DMS 273 treated with DMSO at 0.1 percent for 48 hours (cell line): ENCODE measurements at places on chromosomes 16 and 17.

DNA sequence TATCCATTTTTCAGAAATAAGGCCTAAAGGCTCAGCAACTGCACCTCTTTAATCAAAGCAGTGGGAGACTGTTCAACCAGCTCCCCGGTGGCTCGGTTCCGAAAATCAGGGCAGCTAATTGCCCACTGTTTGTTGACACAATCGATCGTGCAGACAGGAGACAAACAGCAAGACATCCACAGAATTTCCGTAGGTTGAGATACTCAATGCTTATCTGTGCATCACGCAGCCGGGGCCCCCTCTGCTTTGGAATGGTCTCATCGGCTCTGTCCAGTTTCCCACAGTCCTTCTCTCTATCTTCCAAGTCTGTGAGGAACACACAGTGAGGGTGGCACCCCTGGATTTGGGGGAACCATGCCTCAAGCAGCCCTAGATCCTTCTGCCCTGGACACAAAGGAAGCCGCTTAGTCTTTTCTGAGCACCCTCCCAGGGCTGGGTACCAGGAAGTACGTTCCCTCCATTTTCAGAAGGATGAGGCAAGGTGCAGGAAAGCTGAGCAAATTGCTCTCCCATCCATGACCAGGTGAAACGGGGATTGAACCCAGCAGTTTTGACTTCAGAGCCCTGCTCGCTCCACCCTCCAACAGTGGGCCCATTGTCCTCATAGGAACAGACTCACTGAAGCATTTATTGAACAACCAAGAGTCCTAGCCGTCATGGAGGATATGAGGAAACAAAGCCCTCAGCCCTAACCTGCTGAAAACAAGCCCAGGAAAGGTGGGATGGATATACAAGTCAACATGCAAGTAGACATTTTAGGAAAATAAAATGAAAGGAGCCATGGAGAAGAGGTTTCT lies 70.7 kb downstream of the C16orf95 start:
- DNase-seq: no peak

GRCh38 chr16:67506468-67506867 lies 22.2 kb upstream of the RIPOR1 start:
- DNase-seq: no peak

DNA sequence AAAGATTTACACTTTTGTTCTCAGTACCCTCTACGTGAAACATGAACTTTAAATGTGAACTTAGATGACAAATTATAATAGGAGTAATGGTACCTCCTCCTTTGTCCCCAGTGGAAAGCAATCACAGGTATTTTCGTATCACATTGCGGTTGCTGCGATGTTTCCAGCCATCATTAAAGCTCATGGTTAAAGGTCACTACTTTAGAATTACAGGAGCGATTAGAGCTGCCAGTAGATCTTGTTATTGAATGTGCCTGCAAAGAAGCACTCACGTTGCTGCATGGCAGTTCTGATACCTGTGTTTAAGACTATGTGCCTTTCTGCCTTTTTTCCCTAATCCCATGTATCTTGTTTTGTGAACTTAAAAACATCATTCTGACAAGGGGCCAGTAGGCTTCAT lies 301.0 kb downstream of the CPPED1 start:
- no peak for DNase-seq

GRCh38 chr17:39080421-39081078 lies 70.9 kb downstream of the PLXDC1 start:
- DNase-seq: no peak
